ENCODE measurements at places on chromosomes 7 and 10.

GRCh38 chr10:89163265-89163995 is 43.7 kb downstream of the CH25H start:
- peak; percentile 22 for DNase-seq

GRCh38 chr10:125802131-125802530 is 20.9 kb downstream of the UROS start:
- no peak for DNase-seq

DNA sequence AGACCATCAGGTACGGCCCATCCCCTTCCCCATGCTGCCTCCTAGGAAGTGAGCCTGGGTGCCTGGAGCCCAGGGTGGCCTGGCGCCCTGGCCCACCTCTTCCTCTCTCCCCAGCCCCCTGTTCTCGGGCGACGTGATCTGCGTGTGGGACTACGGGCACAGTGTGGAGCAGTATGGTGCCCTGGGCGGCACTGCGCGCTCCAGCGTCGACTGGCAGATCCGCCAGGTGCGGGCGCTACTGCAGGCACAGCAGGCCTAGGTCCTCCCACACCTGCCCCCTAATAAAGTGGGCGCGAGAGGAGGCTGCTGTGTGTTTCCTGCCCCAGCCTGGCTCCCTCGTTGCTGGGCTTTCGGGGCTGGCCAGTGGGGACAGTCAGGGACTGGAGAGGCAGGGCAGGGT is 17.0 kb downstream of the ASL start:
- no peak for DNase-seq

GRCh38 chr7:1170741-1171501 is 10.9 kb upstream of the ZFAND2A start:
- DNase-seq, result no peak

DNA sequence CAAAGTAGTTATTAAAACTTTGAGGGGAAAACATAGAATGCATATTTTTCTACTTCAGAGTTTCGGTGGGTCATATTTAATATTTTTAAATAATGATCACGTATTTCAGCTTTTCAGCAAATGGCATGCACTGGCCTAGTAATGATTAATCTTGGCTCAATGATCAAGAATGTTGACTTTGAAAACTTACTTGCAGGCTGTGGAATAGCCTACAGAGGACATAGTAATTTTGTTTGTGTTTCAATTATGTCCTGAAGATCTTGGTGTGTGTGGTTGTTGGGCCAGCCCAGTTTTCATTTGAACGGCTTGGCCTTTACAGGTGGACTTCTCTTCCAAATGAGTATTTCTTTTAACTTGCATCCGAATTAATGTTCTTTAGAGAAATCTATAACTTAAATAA is 35.1 kb downstream of the ADD3 start:
- DNase-seq, result no peak

DNA sequence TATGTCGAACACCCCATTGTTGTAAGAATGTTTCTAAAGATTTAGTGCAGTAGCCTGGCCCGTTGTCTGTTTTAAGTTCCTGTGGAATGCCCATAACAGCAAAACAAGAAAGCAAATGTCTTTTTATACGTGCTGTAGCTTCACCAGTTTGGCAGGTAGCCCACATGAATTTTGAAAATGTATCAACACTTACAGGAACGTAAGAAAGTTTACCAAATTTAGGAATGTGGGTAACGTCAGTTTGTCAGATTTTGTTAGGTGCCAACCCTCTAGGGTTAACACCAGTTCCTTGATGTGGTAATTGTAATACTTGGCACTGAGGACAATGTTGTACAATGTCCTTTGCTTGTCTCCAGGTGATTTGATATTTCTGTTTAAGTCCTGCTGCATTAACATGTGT is 3.2 kb upstream of the GIMAP4 start:
- no peak for DNase-seq

GRCh38 chr10:132140167-132140925 is 46.4 kb upstream of the DPYSL4 start:
- no peak for DNase-seq

DNA sequence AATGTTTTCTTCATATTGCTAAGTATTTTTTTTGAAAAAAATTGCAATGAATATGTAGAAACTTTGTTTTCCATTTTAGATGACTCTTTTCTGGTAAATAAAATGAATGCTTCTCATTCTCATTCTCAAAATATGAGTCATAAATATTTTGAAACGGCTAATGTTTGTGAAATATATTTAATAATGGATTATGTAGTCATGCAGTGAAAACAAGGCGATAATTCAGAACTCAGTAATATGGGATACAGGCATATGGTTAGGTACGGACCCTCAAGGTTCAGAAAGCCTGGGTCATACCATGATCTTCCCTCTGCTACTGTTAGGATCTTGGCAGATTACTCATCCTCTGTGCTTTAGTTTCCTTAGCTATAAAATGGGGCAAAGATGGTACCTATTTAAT is 46.2 kb upstream of the SLC39A12 start:
- DNase-seq, result no peak

DNA sequence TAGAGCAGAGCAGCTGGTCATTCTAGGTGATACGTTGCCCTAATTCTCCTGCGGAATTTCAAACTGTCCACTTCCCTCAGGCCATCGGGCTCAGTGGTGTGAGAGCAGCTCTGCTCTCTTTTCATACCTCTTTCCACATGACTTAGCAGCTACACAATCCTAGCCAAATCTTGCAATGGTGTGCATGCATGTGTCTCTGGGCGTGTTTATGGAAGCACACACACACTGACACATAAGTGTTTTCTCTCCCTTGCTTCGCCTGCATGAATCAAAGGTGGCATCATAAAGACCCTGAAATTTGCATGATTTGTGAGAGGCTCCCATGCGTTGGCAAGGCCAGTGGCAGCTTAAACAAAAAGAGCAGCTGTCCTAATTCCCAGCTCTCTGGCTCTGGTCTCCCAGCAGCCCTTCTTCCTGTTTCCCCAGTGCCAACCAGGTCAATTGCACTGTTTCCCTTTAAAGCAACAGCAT is 1189.5 kb downstream of the GATA3 start:
- no peak for DNase-seq

- DNase-seq, result no peak
Measured at GRCh38 chr7:134186027-134186426, 58.9 kb downstream of the LRGUK start.

GRCh38 chr10:30834651-30835050 is 197.0 kb downstream of the ZNF438 start:
- no peak for DNase-seq

- no peak for DNase-seq
Measured at GRCh38 chr10:3096149-3096548, 28.8 kb downstream of the PFKP start.

DNA sequence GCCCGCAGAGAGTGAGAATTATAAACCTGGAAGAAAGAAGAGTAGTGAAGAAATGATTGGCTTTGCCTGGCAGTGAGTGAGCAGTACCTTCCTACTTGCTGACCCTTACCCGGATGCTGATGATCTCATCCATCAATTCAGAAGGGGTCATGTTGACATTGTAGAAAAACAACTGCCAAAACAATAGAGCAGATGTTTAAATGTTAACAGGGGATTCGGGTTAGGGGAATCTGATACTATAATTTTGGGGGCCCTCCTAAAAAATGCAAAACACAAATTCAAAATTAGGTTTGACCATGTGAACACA is 78.1 kb downstream of the MYOF start:
- no peak for DNase-seq

DNA sequence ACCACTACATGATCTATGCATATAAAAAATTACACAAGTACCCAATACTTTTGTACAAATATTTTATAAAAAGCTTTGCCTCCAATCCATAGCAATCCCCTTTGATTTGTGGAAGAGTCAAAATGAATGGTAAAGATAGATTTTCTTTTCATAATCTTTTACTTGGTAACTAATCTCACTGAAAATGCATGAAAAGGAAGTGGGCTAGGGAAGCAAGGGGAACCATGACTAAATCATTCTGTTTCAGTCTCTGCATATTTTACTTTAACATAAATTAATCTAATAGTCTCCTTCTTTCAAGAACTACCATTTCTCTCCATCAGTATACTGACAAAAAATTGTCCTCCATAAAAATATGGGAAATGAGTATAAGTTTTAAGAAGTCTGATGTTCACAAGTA is 96.9 kb downstream of the TES start:
- DNase-seq, result no peak

DNA sequence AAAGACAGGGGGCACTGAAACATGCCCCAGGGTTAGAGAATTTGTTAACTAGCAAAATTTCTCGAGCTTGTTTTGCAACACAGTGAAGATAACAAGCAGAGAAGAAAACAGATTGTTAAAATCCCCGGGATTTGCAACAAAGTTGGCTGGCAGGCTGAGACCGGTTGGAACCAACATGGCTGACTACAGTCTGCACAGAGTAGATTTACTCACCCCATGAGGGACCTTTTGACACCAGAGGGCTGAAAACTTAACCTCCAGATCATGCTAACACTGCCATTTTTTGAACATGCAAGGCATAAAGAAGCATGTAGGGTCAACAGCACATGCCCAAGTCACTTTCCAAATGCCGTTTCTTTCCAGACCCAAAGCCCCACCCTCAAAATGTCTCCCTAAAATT is 95.2 kb upstream of the TMEM26 start:
- no peak for DNase-seq

DNA sequence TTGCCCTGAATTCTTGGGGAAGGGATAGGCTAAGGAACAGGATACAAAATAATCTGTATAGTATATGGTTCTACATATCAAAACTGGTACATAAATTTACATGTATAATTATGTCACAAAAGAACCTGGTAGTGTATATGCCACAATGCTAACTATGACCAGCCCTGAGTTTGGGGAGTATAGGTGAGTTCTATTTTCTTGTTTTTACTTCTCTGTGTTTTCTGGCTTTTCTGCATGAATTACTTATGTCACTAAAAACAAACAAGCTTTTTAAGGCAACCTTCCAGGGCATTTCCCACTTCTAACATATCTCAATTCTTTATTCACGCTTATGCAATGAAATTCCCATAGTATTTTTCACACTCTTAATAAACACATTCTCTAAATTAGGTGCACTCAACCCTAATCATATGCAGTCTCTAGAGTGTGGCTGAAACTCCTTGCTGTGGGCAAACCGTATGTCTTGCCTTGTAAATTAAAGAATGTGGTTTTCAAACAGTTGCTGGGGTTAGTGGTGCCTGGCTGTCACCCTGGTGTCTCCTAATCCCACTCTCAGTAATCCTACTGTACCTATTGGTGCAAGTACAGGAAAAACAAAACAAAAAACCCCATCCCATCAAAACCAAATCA is 14.0 kb upstream of the INSIG1 start:
- no peak for DNase-seq

GRCh38 chr10:121709675-121710073 is 111.4 kb upstream of the FGFR2 start:
- no peak for DNase-seq

GRCh38 chr10:107371801-107372200 is 207.3 kb upstream of the SORCS1 start:
- DNase-seq, result no peak

DNA sequence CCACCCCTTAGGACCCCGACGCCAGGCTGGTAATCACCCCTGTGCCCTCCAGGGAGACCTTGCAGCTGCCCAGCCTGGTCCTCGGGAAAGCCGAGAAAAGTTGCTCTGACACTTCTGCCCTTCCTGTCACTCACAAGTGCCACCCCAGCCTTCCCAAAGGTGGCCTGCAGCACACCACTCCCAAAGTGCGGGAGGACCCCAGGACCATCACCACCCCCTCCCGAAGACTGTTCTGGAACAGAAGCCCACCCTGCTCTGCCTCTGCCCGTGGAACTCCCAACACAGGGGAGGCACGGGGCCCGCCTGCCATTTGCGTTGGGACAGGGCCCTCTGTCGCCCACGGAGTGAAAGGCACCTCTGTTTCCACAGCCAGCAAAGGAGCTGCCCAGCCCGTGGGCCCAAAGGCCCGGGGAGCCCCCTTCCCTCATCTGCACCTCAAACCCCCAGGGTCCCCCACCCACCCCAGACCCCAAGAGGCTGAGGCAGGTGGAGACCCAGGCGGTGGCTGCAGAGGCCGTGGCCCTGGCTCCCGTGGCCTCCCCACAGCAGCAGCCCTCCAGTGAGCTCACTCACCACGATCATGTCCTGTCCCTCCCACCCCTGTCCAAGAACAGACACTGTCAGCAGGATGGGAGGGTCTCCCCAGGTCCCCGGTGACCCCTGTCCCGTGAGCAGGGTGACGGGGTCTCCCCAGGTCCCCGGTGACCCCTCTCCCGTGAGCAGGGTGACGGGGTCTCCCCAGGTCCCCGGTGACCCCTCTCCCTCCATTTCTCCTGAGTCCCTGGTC is 47.8 kb upstream of the PPP2R2D start:
- no peak for DNase-seq

Data from activated gamma-delta T cell treated with Interleukin-2 at 50 U/mL for 16 hours (primary cell).